Omental fat pad (tissue), 4 donors: ENCODE measurements at places on chromosomes 7 and 10. TPM values are rescaled to one million over a fixed set of nuclear protein-coding genes. Genes with fewer than 3 reads are reported as not detected.

GRCh38 chr10:105974803-105975456 is 1189.6 kb downstream of the SORCS1 start:
- no peak for DNase-seq

- DNase-seq: no peak
Measured at GRCh38 chr10:29392376-29393021, 103.6 kb downstream of the LYZL1 start.

DNA sequence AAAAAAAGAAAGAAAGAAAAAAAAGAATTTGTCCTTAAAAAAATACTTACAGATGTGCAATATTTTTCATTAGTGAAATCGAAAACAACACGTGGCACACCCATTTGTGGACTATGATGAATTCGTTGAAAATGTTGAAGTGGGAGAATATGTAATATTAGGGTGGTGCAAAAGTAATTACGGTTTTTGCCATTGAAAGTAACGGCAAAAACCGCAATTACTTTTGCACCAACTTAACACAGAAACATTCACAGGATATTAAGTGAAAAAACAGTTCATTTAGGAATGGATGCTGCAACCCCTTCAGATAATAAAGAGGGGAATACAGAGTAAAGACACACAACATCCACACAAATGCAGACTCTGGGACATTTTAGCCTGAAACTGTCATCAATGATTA is 96.0 kb downstream of the CALN1 start:
- no peak for DNase-seq

DNA sequence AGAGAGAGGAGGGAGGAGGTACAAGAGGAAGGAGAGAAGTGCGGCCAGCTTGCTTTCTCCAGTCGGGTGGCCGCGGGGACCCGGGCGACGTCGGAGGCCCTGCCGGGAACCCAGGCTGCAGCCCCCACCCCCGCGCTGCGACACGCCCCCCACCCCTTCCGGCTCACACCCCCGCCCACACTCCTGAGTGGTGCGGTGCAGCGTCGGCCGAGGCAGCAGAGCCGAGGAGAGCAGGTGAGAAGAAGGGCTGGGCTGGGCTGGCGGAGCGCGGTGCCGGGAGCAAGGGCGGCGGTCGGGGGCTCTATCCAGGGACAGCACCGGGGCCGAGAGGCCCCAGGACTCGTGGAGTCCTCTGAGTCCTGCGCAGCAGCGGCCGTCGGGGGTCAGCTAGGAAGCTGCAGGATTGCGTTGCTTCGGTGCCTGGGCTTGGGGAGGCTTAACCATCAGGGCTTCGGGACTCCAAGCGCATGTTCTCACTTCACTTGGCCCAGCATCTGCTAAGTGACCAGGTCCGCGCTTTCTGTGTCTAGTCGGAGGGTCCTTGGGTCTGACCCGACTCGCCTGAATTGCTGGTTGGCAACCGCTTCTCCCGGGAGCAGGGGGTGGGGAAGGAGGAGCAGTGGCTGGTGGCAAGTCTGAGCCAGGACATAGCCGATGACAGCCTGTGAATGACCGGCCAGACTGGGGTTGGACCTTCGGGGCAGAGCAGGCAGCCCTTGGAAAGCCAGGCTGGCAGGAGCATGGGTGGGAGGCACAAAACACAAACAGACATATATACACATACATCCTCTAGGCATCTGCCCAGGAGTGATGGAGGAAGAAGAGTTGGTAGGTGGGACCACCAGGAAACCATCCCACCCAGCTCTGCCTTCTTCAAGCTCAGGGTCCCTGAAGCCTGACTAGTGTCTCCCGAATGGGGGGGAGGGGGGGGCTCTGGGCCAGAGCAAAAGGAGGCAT is 683 bp downstream of the CHAT start:
- no peak for DNase-seq

DNA sequence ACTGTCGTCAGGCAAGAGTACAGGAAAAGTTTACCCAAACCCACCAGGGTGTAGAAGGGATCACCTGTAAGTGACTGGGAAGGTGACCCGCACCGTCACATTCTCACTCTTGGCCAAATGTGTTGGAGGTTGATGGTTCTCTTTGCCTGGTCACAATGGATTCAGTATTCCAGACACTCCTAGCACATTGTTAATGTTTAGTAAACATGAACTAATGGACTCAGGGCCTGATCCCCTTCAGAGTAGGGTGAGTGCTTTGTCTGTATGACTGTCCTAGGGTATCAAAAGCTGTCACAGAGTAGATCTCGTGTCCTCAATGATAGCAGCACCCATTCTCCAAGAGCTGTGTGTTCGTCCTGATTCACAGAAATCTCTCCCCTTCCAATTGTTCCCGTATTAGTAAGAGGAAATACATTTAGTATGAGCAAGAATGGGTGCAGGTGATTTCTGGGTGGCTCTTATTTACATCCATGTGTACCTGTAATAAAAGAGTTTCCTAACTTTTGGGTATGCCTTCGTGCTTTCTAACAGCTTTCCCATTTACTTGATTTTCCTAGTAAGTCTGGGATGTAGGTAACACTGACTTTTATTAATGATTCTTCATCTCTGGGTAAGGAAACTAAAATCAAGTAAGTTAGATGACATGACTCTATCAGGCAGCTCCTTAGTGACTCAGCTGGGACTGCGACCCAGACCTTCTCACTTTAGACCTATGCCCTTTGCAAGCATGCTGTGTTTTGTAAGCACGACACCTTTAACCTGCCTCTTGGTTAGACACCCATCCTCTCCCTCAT is 4.7 kb downstream of the EEPD1 start:
- DNase-seq: no peak

- no peak for DNase-seq
Measured at GRCh38 chr7:39838326-39838725, 111.7 kb upstream of the CDK13 start.

GRCh38 chr7:138720286-138720685 is 19.1 kb upstream of the SVOPL start:
- DNase-seq: no peak

- no peak for DNase-seq
Measured at GRCh38 chr10:100730725-100731406, 14.5 kb upstream of the PAX2 start.

DNA sequence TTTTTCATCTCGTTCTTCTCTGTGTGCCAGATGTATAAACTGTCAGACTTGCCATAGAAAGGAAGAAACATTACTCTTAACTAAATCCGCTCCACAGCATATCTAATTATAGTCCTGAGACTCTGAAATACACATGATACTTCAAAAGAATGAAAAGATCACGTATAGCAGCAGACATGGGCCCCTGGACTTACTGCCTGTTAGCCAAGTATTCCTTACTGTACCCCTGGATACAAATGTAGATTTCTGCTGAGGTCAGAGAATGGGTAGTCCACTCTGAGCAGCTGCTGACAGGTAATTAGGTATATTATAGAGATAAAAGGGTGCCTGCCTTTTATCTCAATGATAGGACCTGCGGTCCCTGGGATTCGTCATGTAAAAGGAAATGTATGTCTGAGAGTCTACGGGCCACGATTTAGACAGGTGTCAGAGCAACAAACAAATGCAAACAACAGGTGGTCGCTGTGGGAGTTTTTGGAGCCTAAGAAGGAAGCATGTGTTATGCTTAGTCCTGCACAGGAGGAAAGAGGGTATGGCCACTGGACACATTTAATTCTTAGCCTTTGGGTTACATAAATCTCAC is 69.4 kb downstream of the VOPP1 start:
- no peak for DNase-seq

GRCh38 chr10:113068178-113068890 is 118.3 kb downstream of the TCF7L2 start:
- DNase-seq: no peak

DNA sequence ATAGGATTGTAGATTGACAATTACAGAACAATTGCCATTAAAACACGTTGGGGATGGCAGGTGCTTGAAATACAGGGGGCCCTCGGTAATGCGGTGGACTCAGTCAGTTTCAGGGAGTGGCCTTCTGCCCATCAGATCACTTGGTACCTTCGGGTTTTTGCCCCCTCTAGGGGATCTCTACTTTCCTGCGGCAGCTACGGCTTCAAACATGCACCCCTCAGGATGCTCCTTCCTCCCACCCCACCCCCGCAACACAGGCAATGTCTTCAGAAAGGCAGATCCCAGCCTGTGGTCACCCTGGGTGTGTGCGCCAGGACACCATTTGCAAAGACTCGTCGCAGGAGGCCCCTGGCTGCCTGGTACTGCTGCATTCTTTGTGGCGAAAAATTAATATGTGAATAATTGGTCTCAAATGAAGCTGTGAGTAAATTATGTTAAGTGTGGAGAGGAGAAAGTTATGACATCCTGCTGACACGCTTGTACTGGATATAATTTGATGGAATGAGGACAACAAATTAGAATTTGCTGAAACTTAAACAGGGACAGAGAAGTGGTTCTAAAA is 431.0 kb upstream of the MKI67 start:
- no peak for DNase-seq

DNA sequence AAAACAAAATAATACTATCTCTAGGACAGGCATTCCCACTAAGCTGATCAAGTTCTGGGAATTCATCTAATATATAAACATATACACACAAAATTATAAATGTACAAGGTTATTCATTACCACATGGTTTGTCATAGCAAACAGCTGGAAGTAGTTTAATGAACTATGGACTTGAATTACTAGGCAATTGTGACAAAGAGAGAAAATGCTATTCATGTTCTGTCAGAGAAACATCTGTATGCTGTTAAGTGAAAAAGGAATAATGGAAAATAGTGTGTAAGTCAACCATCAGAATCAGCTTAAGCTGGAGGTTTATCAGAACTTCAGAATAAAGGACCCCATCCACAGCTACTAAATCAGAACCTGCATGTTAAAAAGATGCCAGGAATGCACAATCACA is 2.8 kb downstream of the ZNF248 start:
- DNase-seq: no peak

- no peak for DNase-seq
Measured at GRCh38 chr7:90201500-90202195, 9.9 kb upstream of the STEAP2 start.

DNA sequence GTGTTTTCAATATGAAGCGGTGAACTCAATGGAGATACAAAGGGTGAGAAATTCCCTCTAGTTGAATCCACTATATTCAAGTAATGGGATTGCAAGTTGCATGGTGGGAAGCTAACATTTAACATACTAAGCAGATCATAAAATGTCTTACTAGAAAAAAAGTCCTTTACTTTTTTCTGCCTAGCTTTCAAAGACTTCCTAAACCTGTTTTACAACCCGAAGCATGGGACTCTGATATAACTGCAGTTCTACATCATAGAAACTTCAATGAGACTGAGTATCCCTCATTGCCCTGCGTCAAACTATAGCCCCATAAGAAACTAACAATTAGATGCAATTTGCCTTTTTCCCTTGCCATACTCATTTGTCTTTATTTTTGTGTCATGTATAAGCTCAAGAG is 179.9 kb downstream of the RTKN2 start:
- no peak for DNase-seq

DNA sequence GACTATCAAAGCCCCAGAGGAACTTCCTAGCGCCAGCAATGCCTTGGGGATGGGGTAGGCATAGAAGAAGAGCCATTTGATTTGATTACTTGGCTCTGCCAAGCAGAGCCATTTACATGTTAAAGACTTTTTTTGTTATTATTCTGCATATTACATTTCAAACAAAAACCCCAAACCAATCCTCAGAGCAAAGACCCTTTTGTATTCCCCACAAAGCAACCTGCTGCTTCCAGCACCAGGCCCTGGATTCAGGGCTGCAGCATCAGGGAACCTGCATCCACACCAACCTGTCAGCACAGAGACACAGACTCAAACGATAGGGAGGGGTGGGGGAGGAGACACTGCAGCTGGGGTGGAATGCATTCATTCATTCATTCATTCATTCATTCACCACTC is 73.2 kb downstream of the GRID1 start:
- DNase-seq: no peak

GRCh38 chr7:90923541-90923997 is 327.4 kb downstream of the CDK14 start:
- DNase-seq: no peak

GRCh38 chr10:46091828-46092523 is 45.9 kb upstream of the MSMB start:
- no peak for DNase-seq

DNA sequence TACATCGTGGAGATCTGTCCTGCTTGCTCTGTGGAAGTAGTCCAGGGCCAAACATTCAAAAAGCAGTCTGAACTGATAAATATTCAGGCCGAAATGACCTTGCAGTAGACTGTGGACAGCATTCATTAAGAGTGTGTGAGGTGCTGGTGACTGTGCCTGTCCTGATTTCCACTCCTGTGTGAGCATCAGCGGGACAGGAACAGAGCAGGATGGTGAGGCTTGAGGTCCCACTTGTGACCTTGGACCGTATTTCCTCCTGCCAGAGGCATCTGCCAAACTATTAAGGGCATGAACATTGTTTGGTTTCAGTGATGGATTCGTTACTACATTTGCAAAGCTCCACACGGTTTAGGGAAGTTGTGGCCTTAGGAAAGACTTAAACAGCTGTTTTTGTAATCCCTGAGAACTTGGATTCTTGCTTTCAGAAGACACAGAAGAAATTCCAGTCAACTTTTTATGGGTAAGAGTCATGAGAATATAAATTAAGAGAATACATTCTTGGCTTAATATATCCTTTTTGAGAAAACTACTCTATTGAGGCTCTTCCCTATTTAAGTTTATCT is 32.8 kb downstream of the CCNY start:
- DNase-seq: no peak

- DNase-seq: no peak
Measured at GRCh38 chr10:103448746-103449145, 3.4 kb downstream of the CALHM2 start.

GRCh38 chr7:32958046-32959025 is 1.1 kb downstream of the FKBP9 start:
- no peak for DNase-seq

- DNase-seq: no peak
Measured at GRCh38 chr7:128837521-128837921, 7.3 kb downstream of the FLNC start.

- no peak for DNase-seq
Measured at GRCh38 chr10:117553142-117553814, 10.7 kb downstream of the EMX2 start.

DNA sequence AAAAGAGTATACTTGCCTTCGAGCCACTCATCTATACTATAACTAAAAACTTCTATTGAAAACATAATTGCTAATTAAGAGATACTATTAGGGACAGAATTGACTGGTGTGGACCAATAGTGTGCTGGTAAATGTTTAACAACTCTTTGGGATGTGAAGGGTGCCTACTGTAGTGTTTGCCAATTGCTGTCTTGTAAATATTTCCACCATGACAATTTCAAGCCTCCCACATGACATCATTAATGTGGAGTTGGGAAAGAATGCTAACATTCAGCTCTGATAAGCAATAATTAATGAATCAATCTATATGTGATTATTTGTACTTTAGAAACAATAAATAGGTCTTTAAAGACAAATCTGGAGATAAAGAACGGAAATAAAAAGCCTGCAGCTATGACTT is 136.8 kb downstream of the DGKB start:
- no peak for DNase-seq

IRF5 gene
- 18.1 TPM for total RNA-seq

ZNF487 gene
- total RNA-seq: 3.7 TPM

DNAJC12 gene
- total RNA-seq: 3.3 TPM

GIMAP6 gene
- total RNA-seq: 47.3 TPM

AKR1C8 gene
- not detected for total RNA-seq

ASIC3 gene
- total RNA-seq: 2.2 TPM

CDHR3 gene
- total RNA-seq: 8.0 TPM
